PC-9 (cell line): ENCODE measurements at places on chromosomes 4 and X.

DNA sequence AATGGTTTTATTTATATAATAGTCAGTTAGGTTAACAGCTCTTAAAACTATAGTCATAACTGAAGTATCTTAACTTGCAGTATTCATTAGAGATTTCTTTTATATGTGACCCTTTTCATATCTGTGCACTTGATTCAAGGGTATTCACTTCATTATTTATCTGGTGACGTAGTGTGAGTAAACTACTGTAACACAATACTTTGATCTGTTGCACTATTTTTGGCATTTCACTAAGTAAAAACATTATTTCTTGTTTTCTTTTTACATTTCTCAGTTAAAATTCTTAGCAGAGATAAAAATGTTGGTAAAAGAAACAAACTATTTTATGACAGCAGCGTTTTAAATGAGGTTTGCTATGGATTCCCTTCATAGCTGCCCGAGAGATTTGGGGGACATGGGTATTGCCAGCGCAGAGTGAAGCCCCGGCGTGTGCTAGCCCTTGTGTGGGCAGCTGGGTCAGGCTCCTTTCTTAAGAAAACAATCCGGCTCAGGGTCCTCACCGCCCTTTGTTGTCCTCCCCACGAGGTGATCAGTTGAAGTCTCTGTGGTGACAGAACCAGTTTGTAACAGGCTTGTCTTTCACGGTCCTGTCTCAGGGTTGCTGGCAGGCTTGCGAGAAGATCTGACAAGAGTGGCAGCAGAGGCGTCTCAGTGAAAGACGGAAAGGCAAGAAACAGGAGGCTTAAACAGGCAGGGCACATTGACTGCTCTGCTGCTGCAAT lies 293.4 kb downstream of the BMPR1B start:
- no peak for DNase-seq

DNA sequence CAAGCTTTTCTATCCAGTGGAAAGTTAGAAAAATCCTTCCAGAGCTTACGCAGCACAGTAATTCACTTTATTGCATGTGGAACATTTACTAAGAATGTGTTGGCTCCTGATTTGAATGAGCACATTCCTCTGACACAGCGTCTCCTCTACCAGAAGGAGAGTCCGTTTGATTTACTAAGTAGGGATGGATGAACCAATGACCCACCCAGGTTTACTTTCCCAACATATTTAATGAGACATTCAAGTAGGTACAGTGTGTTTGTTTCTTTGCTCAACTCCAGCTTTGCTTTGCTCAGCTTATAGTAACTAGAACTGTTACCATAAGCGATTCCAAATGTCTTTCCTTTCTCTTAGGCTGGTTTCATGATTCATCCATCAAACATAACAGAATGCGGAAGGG lies 161.7 kb downstream of the SMARCA1 start:
- no peak for DNase-seq

GRCh38 chr4:38565271-38566199 lies 98.5 kb upstream of the KLF3 start:
- no peak for DNase-seq

DNA sequence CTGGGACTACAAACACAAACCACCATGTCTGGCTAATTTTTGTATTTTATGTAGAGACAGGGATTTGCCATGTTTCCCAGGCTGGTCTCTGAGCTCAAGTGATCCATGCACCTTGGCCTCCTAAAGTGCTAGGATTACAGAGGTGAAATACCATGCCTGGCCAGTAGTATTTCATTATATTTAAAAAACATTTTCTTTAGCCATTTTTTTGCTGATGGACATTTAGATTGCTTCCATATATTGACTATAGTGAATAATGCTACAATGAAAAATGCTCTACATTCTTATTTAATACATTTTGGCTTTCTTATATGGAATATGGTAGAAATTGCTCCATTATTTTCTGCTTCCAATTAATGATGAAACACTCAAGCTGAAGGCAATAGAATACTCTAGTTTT lies 1439.7 kb downstream of the FSTL5 start:
- DNase-seq: no peak

GRCh38 chr4:76744241-76744921 lies 153.6 kb downstream of the SOWAHB start:
- no peak for DNase-seq

DNA sequence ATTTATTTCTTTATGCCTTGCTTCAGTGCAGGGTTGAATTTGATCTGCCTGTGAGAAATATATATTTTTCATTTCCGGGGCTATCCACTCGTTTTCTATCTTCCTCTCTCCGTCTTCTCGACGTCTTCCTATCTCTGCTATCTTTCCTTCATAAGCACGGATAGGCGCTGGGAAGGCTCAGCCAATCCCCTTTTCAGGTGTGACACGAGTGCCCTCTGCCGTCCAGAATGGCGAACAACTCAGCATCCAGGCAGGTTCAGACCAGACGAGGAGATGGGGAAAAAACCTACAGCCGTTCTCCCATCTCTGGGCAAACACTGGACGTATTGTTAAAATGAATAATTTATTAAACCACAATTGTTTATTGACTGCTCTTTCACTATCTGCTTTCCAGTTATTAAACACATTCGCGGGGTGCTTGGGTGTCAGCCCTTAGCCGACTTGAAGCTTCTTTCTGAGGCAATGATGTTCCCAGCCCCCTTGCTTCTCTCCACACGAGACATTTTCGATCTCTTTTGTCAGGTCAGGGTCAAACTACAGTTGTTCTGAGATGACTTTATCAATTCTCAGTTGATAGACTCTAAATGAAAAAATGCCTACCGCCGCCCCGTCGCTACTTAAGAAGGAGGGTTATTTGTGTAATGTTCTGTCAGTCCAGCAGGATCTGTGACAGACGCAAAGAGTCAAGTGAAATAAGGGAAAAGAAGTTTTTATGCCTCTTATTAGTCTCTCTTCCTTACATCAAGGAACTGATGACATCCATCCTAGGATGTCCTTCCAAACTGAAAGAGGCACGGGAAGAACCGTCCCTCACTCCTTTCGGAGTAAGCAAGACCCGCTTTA lies 96.3 kb upstream of the NOCT start:
- peak; percentile 77 for DNase-seq

DNA sequence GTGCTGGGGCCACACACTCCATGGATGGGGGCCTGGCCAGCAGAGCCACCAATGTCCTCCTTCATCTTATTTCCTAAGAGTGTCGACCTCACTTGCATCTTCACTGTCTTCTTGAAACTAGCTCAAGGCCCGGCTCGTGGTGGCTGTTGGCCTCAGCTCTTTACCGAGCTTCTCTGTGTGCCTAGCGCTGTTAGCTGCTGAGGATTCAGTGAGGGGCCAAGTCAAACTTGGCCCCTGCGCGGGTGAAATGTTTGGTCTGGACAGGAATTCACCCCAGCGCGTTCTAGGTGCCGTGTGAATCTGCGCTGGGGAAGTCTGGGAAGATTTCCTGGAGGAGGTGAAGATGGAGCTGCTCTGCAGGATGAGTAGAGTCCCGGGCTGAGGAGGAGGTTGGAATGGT lies 8.5 kb downstream of the SORCS2 start:
- no peak for DNase-seq

DNA sequence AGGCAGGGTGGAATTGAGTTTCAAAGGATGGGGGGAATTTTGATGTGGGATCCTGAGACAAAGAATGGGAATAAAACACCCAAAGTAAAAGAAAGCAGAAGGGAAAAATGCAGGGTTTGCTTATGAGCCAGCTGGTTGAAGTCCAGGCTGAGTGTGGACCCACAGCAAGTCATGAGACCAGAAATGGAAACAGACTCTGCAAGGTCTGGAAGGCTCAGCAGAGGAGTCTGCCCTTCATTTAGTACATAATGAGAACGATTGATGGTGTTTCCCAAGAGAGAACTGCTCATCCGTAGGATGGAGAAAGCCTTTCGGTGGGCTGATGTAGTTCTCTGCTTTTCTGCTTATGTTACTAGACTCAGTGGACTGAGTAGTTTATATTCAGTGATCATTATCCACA lies 259.1 kb downstream of the C4orf33 start:
- no peak for DNase-seq

DNA sequence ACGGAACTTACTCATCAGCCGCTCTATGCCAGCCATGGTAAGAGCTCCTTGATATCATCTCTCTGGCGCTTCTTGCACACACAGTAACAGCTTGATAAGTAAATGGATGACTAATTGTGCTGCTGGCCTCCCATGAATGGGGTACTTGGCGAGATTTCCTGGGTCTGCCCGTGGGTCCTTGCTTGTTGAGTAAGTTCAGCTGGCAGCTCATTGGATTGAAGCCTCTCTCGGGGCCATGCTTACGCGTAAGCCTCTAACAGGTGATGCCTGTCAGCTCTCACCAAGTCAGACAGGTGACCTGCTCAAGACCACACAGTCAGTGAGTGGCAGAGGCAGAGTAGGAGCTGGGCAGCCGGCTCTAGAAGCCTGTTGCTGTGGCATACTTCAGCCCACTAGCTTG lies 7.7 kb downstream of the NSG1 start:
- peak; percentile 20 for DNase-seq

- no peak for DNase-seq
Measured at GRCh38 chr4:102439812-102440211, 61.3 kb upstream of the NFKB1 start.

DNA sequence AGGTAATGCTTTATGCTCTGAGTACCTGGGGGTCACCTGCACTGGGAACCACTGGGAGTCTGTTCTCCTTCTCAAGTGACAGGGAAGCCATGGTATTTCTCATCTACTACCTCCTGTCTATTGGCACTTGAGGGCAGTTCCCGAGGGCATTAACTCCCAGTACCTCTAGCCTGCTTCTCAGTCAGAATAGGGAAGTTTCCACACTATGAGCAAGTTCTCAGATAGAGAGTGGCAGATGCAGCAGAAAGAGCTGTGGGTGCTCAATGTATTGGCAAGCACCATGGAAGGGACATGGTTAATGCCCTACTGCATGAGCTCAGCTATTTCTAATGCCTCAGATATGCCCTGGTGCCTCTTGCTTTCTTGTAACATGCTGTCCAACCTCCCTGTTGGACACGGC lies 74.1 kb downstream of the ANOS1 start:
- no peak for DNase-seq

- DNase-seq: no peak
Measured at GRCh38 chr4:132557660-132558059, 591.4 kb upstream of the PCDH10 start.

DNA sequence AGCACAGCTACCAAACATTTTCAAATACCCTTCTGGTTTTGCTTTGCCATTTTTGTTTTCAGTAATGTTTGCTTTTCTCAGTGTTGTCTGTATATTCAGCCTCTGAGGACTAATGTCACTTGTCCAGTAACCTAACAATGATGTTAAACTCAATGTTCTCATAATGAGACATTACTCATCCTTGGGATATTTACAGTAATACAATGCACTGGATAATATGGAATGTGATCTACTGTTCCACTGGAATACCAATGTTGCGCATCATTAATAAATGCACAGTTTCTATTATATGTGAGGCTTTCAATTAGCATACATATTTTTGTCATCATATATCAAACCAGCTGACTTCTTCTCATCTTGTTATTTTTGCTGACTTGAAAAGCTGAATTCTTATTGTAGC lies 259.1 kb downstream of the SH2D1A start:
- DNase-seq: no peak

DNA sequence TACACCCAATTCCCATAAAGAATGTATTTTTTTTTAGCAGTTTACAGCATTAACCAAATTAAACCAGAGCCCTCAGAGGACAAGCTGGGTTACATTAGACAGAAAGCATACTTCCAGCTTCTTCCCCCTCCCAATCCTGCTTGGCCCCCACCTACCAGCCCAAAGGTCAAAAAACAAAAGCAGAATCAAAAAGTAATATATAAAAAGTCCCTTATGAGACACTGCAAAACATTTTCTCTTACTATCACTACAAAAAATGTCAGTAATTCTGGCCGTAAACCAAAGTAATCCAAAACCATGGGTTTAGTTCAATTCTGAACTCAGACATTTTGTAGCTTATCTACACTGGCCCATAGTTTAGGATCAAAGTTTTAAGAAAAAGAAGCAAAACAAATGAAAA lies 38.0 kb downstream of the APBB2 start:
- DNase-seq: no peak

- no peak for DNase-seq
Measured at GRCh38 chr4:182513587-182514291, 270.5 kb downstream of the TENM3 start.

GRCh38 chrX:108736509-108737479 lies at the start of gene IRS4:
TSS of gene IRS4 (minus strand) at chrX:108736563.
- no peak for DNase-seq

DNA sequence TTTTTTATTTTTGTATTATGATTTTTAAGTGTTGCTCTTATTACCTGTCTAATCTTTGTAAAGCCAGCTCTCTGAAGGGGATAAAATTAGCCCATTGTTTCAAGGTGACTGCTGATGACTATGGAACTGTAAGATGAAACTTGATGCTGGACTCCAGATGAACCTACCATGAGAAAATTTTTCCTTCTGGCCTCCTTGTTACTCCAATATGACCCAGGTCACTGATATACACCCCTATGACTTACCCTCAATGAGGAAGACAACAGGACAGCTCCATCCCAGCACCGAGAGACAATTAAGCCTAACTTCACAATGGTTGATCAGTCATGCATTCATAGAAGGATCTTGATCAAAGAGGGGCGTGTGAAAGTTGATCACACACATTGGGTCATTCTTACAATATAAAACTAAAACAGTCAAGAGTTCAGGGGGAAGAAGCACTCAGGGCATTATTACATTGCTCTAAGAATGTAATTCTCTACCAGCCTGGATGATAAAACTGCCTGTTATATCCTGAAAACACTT lies 230.8 kb upstream of the AGTR2 start:
- no peak for DNase-seq

GRCh38 chr4:70761276-70761816 lies 39.6 kb downstream of the RUFY3 start:
- DNase-seq: no peak

DNA sequence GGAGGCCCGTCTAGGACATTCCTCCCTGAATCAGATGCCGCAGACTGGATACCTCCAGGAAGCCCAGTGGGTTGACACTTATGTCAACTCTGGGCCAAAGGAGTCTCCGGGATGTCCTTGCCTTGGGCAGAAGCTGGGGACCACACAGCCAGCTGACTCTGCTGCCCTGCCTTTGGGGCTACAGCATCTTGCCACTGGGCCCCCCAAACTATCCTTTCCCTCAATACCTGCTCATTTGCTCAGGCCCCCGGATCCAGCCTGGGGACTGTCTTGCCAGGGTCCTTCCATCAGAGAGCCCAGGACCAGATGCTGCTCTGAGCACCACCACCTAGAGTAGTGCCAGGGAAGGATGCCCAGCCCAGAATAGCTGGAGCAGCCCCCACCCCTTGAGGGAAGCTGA lies 19.0 kb downstream of the RAB33A start:
- no peak for DNase-seq

DNA sequence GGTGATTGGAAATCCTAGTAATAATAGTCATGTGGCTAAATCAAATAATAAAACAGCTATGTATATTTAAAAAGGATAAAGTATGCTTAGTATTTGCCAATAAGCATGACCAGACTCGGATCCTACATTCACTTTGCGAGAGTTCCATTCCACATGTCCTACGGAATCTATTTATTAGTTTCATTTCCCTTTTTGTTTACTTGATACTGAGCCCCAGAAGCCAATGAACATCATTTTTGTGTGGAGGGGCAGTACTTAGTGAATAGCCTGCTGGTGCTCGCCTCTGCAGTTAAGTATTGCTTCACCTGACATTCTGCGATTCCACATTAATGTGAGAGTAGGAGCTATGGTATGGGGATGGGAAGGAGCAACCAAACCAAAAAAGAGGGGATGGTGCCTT lies 58.5 kb upstream of the NAP1L5 start:
- DNase-seq: no peak

- DNase-seq: no peak
Measured at GRCh38 chr4:165437691-165438090, 58.9 kb downstream of the CPE start.

GRCh38 chrX:154298312-154298711 lies 2.7 kb downstream of the TKTL1 start:
- DNase-seq: no peak

GRCh38 chr4:56804551-56804950 lies 16.9 kb downstream of the SPINK2 start:
- DNase-seq: no peak
